ENCODE measurements at places on chromosomes 1 and 21. TPM values are rescaled to one million over a fixed set of nuclear protein-coding genes. Genes with fewer than 3 reads are reported as not detected.

The FAM43B gene
- 0.52 TPM for total RNA-seq

The SYF2 gene
- 54.9 TPM for total RNA-seq

- DNase-seq: no peak
Observed at GRCh38 chr1:53589043-53589887, 130.1 kb downstream of the DMRTB1 start.

The AKNAD1 gene
- 0.37 TPM for total RNA-seq

- DNase-seq: no peak
Observed at GRCh38 chr1:48187969-48188563, 34.5 kb upstream of the SLC5A9 start.

DNA sequence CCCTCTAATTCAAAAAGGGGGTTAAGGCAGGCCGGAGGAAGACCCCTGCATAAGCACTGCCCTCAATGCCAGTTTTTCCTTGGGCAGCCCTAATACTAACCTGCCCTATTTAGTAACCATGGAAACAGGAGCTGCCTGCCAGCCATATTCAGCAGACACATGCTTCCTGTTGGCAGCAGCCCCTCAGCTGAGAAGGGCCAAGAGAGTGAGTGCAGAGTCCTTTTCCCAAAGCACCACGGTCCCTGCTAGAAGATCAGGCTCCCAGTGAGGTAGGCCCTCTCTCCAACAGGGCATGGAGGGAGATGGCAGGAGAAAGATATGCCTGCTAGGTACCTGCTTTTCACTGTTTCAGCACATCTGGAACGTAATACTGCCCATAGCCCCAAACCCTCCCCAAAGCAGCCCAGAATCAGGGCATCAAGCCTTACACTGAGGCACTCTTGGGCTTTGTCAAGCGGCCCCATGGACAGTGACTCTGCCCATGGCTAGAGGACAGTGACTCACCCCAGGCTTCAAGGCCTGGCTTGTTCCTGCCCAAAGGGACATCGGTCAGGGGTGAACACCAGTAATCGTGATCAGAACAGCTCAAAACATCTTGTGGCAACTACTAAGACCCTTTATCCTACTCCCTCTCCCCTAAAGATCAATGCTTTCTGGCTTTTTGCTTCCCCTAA is 64.5 kb downstream of the BCAR3 start:
- peak; percentile 53 for DNase-seq

DNA sequence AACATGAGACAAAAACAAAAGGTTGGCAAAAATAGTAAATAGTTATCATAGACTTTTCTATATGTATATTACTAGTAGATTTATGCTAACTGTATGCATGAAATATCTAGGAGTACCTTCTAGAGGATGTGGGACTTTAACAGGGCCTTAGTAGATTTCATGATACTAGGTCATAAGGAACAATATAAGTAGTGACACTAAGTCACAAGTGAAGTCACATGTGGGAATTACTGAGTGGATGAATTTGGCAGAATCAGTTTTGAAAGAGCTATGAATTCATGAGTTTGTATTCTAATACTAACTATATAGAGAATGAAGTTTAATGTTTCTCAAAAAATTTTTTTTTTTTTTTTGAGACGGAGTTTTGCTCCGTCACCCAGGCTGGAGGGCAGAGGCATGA is 53.1 kb upstream of the GPR25 start:
- no peak for DNase-seq

The OSCP1 gene
- total RNA-seq: 17.1 TPM

The LRRC7 gene
- 4.1 TPM for total RNA-seq

DNA sequence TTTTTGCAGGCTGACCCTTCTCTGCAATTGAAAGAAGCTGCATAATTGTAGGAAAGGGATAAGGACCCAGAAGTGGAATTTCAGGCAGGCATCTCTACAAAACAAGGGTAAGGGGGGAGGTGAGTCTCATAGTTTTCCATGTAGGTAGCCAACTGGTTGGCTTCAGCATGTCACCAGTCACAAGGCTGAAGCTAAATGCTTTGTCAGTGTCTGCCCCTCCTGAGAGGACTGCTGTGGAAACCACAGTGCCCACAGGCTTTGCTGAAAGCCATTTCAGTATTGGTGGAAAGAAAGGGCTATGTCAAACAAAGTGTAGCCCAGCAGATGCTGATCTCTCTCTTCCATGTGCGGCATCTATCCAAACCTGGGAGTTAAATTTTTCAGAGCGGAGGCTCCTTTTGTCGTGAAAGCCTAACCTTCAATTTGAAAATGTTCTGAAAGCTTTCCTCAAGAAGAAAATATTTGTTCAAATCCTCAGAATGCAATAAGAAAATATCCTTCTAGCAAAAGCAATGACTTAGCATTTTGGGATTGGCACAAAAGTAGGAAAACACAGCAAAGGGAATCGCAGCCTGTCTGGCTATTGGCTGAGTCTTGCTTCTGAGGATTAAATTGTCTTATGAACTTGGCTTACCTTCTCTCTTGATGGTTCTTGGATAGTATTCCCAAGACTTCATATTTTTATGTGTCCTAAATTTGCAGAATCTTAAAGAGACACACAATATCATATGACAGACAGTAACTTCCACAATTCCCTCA is 591.7 kb downstream of the PLPP3 start:
- DNase-seq: no peak

The GIPC2 gene
- 19.6 TPM for total RNA-seq

DNA sequence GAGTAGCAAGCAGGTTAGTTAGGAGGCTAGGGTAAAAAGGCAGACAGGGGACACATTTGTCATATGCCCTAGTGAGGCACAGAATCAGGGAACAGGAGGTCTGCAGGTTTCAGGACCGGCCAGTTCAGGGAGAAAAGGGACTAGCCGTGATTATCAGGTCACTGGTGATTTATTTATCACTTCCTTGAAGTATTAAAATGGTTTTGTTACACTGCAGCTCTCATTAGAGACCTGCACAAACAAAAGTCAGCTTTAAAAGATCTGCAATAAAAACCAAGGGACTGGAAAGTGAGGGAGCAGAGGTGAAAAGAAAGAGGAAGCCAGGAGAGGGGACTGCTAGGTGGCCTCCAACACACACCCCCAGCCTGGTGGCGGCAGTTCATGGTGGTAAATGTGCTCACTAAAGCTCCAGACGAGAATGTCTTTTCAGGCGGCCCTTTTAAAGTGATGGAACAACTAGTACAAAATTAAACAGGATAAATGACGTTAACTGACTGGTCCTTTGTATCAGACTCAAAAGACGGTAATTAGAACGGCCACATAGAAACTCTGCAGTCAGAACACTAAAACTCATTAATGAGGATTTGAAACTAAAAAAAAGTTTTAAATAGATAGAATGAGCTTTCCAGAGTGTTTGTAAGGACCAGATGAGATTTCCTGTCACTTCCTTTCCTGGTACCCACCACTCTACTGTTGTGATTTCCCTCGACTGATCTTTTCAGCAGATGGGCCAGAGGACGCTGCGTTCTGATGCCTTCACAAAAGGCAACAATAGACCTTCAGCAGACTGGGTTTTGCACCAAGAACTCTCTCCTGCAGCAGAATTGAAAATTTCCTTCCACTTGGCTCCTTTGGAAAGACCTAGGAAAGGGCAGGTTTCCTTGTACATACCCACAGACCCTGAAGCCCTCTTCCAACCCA is 136.8 kb downstream of the NTPCR start:
- DNase-seq: no peak

The LINGO4 gene
- total RNA-seq: 0.09 TPM

GRCh38 chr1:168618886-168619285 is 42.5 kb downstream of the XCL1 start:
- DNase-seq: no peak

DNA sequence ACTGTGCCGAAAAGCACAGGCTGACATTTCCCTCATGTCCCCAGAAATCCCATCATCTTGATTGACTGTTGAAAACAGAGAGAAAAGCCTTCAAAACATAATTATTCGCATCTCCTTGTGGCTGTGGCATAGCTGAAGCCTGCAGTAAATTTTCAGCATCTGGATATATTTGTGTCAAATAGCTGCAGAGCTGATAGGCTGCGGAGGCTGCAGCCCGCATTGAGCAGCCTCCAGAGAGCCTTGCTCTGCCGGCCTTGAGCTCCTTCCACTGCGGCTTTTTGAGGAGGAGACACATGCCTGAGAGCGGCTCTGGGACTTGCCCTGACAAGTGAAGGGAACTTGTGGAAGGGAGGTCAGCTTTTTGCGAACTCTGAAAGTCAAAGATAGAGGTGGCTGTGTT is 144.7 kb downstream of the RYR2 start:
- DNase-seq: no peak

DNA sequence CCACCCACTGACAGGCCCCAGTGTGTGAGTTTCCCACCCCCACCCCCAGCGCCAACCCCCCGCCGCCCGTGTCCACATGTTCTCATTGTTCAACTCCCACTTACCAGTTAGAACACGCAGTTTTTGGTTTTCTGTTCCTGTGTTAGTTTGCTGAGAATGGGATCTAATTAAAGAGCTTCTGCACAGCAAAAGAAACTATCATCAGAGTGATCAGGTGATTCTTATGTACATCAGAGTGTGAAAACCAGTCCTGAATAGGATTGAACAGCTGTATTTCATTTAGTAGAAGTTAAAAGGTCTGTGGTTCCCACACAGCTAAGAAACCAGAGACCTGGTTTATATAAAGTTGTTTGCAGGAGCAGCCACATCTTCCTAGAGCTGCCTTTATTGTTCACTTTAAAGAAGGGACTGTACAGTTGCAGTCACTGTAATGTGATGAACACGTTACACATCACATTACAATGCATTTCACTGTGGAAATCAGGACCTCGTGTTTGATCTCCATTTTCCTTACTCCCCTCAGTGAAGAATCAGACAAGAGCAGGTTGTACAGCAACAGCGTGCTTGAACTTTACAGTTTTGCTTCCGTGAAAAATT is 1.2 kb downstream of the GBP6 start:
- DNase-seq: no peak

The ACOT11 gene
- 38.1 TPM for total RNA-seq

DNA sequence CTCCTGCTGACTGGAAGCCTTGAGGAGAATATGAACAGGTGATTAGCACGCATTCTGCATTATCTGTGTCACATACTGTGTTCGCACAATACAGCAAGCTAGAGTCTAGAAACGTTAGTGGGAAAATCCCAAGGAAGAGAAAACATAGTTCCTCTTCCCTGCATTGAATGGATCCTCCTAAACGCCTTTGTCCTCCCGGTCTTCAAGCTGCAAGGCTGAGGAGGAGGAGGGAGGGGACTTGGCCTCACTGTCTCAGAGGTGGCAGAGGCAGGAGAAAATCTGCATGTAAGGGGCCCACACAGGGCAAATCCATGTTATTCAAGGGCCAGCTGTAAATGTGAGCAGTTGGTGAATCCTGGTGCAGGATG is 34.4 kb downstream of the WNT9A start:
- no peak for DNase-seq

Data from mucosa of gallbladder (tissue), 1 donor.